Stimulated activated CD4-positive, alpha-beta T cell treated with anti-CD3 and anti-CD28 coated beads, Interleukin-15, amount 100 ng/mL, for 1 hour (primary cell): ENCODE measurements at places on chromosomes 6 and 20.

DNA sequence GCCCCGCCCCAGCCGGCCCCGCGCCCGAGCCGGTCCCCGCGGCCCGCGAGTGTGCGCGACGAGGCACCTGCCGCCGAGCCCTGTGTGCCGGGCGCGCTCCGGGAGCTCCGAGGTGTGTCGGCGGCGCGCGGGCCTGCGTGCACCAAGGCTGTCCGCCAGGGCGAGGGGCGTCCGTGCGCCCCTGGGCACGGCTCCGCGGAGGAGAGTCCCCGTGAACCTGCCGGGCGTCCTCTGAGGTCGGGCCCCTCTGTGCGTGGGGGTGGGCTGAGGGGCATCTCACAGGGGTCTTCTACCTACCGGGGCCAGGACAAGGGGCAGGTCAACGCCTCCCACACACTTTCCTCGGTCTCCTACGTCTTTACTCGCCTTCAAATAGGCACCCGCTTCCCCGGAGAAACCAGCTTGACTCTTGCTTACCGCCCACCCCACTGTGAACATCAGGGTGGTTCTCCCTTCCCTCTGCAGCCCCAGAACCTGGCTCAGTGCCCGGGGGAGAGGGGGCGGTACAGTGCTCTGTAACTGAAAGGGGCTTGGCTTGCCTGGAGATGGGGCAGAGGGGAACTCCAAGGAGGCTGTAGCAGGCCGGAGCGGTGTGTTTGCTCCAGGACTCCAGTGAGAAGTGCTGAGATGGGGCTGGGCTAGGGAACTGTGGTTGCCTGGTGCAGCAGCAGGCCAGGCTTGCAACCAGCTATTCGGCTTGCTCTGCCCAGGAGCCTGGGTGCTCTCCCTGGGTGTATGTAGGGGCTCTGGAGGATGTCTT lies at the start of gene SAMD10:
SAMD10 (minus strand) TSS at position 86 of the 760 bp plus-strand sequence. CDS start 175 bp downstream, outside the sequence.
- no peak for DNase-seq

- no peak for DNase-seq
Observed at GRCh38 chr20:49508435-49509199, 26.1 kb upstream of the KCNB1 start.

GRCh38 chr20:50170549-50171220 lies 17.2 kb upstream of the PEDS1 start:
- DNase-seq, result no peak

DNA sequence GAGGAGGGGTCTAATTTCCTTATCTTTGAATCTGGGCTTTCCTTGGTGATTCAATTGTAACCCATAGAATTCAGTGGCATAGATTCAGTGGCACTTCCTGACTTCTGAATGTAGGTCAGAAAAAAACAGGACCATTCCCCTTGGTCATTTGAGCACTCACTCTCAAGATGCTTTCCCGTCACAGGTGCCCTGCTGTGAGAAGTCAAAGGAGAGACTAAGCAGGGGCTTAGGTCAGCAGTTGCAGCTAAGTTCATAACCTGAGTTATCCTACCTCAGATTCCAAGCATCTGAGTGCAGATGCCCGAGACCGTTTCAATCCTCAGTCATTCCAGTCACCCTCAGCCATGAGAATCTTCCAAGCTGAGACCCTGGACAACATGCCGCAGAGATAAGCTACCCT lies 506.6 kb downstream of the FRK start:
- no peak for DNase-seq

GRCh38 chr20:47620808-47621805 lies 119.4 kb downstream of the NCOA3 start:
- no peak for DNase-seq

- DNase-seq, result no peak
Observed at GRCh38 chr6:124522335-124522734, 439.9 kb upstream of the RNF217 start.

DNA sequence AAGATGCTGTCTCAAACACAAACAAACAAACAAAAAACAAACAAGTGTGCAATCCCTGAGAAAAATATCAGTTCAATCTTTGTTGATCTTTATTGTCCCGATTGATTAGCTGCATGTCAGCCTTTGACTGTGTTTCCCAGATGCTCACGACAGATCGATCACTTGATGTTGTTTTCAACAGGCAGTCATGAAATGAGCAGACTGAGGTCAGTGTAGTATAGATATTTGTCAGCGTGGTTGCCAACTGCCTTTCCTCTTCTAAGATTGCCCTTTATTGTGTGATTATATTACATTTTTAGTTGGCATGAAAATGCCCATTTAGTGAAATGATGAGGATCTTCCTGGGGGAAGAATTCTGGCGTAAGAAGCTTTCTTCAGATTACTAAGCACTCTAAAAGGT lies 25.6 kb downstream of the UTRN start:
- no peak for DNase-seq

- DNase-seq, result no peak
Observed at GRCh38 chr6:15905488-15906419, 223.1 kb upstream of the MYLIP start.

DNA sequence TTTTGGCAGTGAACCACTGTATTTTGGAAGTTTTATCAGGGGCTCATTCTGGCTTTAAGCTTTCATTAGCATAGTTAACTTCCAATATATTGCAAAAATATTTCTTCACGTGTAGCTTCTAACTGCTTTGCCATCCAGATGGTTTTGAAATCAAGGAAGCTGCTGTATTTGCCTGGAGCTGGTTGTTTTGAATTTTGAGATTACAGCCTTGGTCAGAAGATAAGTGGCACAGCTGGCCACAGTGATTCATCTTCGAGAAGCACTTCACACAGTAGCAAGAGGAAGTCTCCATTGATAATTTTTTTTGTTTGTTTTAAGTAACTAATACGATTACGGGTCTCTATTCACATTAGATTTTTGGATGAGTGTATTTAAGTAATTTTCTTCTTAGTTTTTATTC lies 3.8 kb downstream of the APCDD1L start:
- DNase-seq, result no peak

- peak; percentile 49 for DNase-seq
Observed at GRCh38 chr6:20319520-20320357, 81.9 kb upstream of the E2F3 start.

- no peak for DNase-seq
Observed at GRCh38 chr6:170575250-170575649, 9.2 kb downstream of the PDCD2 start.

- DNase-seq, result no peak
Observed at GRCh38 chr6:88164061-88164460, 2.1 kb downstream of the CNR1 start.

GRCh38 chr6:163490826-163491577 lies 76.5 kb downstream of the QKI start:
- DNase-seq, result no peak

DNA sequence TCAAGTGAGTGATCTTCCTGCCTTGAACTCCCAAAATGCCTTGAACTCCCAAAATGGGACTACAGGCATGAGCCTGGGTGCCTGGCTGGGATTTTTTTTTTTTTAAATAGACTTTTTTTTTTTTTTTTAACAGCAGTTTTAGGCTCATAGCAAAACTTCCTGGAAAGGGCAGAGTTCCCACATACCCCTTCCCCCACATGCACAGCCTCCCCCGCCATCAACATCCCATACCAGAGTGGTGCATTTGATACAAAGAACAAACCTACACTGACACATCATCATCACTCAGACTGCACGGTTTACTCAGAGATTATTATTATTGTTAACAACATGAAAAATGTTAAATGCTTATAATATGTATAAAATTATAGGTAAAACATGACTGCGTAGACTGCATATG lies 26.0 kb downstream of the UQCC1 start:
- DNase-seq, result no peak

- no peak for DNase-seq
Observed at GRCh38 chr20:11989018-11989771, 71.5 kb downstream of the BTBD3 start.

DNA sequence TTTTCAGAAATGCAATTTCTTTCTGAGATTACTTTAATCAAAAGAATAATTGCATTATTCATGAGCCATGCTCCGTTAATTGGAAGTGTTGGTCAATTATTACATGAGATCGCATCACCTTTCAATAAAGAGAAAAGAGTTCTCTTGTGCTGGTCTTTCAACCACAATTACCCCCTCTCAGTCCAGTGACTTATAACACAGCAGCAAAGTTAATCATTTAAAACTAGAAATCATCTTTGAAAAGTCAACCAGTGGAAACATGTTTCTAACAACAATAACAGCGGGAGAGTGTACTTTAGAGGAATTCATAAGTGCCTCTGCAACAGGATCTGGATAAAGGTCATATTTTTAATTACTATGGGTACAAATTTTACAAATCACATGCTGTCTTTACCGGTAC lies 384.4 kb upstream of the AGPAT4 start:
- no peak for DNase-seq

GRCh38 chr6:26155061-26155930 lies 68.1 kb downstream of the HFE start:
- no peak for DNase-seq

DNA sequence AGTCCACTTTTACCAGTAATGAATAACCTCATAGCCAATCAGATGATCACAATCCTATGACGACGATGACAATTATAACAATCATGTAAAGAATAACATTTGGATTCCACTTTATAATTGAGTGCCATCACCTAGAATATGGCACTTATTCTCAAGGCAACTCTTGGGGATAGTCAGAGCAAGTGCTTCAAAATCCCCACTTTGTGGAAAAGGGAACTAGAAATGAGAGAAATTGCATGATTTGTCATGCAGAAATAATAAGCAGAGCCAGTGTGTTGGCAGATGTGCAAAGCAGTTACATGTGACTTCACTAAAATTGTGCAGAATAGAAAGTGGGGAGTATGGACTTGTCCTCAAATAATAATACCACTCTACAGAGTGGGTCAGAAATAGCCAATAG lies 41.3 kb downstream of the FRK start:
- no peak for DNase-seq

GRCh38 chr6:146302994-146303393 lies 240.6 kb upstream of the RAB32 start:
- no peak for DNase-seq

GRCh38 chr6:144330017-144330987 lies 45.2 kb downstream of the UTRN start:
- DNase-seq, result no peak

GRCh38 chr6:81484251-81484650 lies 268.2 kb downstream of the TENT5A start:
- no peak for DNase-seq

GRCh38 chr20:40690836-40691565 lies 2.0 kb upstream of the MAFB start:
- no peak for DNase-seq

DNA sequence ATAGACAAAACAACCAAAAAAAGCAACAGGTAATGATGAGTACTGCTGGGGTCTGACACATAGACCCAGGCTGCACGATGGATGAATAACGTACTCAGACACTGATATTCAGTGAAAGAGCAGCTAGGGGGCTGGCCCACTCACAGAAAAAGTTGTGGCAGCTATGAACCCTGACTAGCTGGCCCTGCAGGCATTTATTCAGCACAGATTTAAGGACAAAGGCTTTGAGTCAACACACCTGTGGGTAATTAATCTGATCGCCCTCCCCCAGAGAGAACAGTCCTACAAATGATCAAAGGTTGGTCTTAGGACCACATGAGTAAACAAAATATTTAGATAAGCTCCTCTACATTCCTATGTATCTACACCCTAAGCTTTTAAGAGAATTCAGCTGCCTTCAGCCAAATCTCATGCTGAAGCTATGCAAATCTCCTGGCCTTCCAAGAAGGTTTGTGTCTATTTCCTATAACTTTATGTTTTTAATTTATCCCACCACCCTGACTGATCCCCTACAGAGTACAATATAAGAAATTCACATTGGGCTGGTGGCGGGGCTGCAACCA lies 81.7 kb upstream of the NXT1 start:
- DNase-seq, result no peak

GRCh38 chr6:11645016-11645415 lies 107.5 kb downstream of the TMEM170B start:
- no peak for DNase-seq

- DNase-seq, result no peak
Observed at GRCh38 chr6:37029249-37029971, 24.0 kb downstream of the FGD2 start.

DNA sequence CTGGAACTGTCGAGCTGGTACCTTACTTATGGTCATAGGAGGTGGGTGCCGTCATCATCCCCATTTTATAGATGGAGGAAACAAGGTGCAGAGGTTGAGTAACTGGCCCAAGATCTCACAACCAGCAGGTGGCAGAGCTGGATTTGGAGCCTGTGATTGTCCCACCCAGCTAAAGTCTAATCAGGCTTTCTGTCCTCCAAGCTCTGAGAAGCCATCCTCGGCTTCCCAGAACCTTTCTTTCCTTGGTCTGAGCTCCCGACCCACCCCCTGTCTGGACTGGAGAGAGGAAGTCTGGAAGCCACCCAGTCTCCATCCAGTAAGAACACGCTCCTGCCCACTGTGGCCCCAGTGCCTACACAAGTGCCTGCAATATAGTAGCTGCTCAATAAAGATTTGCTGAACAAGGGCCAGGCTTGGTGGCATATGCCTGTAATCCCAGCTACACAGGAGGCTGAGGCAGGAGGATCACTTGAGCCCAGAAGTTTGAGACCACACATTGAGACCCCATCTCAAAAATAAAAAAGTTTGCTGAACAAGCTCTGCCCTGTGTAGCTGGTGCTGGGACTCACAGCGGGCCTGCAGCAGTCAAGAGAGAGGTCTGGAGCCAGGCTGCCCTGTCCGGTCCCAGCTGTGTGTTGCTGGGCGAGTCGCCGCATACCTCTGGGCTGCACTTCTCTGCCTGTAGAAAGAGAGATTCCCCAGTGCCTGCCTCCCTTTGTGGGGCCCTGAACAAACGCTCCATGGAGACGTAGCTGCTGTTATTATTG lies 32.5 kb upstream of the DLGAP4 start:
- no peak for DNase-seq

- DNase-seq, result no peak
Observed at GRCh38 chr6:14149739-14150130, 32.2 kb downstream of the CD83 start.

- DNase-seq, result no peak
Observed at GRCh38 chr6:146550911-146551310, 7.3 kb downstream of the RAB32 start.

DNA sequence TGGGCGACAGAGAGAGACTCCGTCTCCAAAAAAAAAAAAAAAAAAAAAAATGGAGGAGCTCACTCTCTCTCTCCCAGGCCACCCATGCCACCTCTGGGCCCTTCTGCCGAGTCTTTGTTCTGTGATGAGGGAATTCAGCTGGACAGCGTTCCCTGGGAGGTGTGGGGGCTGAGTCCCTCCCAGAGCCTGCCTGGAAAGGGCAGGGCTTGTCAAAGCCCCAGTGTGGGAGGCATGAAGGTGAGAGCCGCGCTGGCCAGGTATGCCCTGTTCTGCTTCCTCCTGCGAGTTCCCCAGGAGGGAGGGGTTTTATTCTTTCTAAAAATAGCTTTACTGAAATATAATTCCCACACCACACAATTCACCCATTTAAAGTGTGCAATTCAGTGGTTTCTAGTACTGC lies 69.6 kb downstream of the TMEM242 start:
- DNase-seq, result no peak

GRCh38 chr20:16692442-16692841 lies 37.4 kb upstream of the SNRPB2 start:
- no peak for DNase-seq
